Neural progenitor cell (in vitro differentiated cells): ENCODE measurements at places on chromosomes 6 and 20.

DNA sequence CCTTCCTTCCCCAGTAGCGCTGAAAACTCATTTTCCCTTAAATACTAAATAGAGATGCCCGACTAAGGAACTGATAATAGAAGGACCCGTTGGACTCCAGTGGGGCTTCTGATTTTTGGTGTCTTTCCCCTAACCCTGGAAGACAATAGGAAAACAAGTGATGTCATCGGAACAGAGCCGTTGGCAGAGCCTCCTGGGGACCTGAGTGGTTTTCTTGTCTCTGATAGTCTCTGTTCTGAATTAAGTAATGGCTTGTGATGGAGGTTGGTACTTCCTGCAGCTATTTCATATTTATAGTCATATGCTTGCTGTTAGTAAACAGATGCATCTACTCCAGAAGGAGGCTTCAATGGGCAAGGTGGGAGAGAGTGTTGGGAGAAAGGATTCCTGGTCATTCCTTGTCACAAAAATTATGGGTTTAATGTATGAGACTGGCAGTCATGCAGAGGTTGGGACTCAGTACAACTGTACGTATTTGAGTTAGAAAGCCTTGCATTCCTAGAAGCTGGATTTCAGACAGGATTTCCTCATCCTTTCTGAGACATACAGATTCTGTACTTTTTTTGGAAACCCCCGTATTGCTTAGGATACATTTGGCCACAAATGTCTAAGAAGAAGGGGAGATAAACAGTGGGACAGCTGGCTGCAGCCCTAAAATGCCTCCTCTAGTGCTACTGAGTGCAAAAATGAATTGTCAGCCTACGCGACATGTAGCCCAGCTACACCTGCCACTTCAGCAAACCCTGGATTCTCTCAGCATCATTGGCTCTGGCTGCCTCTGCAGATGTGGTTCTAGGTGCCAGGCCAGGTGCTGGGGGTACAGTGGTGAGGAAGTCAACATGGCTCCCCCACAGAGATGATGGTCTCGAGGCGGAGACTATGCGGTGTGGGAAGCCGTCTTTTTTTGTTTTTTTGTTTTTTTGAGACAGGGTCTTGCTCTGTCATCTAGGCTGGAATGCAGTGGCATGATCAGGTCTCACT lies 38.1 kb downstream of the CDS2 start:
- H3K4me1 ChIP-seq: peaks cover 25% of the 10 kb centered on the region
- no peaks in the 10 kb centered on the region for H3K27me3 ChIP-seq
- no peak overlapping the region for H3K4me3 ChIP-seq
- H3K27ac ChIP-seq: no peak overlapping the region
- no peaks in the 10 kb centered on the region for H3K36me3 ChIP-seq
- no peak for DNase-seq

DNA sequence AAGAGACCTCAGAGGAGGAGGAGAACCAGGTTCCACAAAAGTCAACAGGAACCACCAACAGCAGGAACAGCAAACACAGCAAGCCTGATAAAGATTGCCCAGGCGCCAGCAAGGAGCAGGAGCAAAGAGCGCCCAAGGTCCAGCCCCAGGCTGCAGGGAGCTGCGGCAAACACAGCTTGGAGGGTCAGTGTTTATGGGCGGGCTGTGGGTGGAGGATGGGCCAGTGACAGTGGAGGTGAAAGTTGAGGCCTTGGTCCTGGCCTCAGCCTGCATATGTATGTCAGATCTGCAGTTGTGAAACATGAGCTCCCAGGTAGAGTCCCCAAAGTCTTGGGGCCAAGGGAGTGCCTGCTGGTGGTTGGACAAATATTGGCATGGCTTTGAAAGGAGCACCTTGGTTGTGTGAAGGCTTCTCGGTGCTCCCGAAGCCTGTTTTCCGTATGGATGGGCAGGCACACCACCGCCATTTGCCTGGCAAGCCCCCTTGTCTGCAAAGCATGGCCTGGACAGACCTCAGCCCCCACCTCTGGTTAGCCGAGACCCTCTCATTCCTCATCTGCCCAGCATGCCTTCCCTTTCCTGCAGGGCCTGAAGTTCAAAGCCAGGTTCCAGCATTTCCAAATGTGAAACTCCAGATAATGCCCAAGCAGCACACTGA lies 2.0 kb upstream of the CAPN11 start:
- H3K4me3 ChIP-seq: no peak overlapping the region
- no peaks in the 10 kb centered on the region for H3K36me3 ChIP-seq
- no peak for DNase-seq
- H3K4me1 ChIP-seq: no peaks in the 10 kb centered on the region
- H3K27ac ChIP-seq: no peak overlapping the region

DNA sequence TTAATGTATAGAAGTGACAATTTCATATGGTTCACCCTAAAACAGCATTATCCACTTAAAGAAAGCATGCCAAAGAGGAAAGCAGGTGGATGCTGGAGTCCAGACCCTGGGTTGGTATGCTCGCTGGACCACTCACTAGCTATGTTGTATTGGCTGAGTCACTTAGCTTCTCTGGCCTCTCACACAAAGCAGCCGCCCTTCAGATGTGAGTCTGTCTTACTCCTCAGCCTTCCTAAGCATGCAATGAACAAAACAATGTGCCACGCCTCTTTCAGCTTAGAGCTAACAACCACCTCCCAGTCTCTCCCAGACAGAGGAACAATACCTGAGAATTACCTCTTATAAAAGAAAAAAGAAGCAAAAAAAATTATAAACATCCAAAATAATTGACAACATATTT lies 29.4 kb downstream of the SIM1 start:
- peaks cover 32% of the 10 kb centered on the region for H3K4me1 ChIP-seq
- no peaks in the 10 kb centered on the region for H3K36me3 ChIP-seq
- peak; percentile 82 for DNase-seq
- H3K4me3 ChIP-seq: no peak overlapping the region
- H3K27ac ChIP-seq: no peak overlapping the region
- no peaks in the 10 kb centered on the region for H3K27me3 ChIP-seq

DNA sequence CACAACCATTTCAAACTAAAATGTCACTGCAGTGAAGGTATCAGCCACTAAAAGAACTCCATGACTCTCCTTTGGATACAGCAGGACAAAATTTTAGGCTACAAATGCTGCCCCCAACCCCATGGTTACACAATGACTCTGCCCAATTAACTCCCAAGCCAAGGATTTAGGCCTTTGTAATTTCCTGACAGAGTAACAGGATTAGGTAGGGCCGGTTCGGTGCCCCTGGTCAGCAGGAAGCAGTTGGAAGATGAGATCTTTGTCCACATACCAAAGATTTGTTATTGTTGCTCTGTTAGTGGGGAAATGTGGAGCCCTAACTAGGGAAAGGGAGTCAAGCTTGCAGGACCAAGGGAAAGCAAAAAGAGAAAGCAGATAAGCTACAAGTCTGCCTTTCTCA lies 26.7 kb upstream of the RIPK1 start:
- no peaks in the 10 kb centered on the region for H3K36me3 ChIP-seq
- peak overlapping the region; percentile 30 for H3K4me3 ChIP-seq
- DNase-seq: peak; percentile 89
- peak overlapping the region; percentile 71 for H3K27ac ChIP-seq

DNA sequence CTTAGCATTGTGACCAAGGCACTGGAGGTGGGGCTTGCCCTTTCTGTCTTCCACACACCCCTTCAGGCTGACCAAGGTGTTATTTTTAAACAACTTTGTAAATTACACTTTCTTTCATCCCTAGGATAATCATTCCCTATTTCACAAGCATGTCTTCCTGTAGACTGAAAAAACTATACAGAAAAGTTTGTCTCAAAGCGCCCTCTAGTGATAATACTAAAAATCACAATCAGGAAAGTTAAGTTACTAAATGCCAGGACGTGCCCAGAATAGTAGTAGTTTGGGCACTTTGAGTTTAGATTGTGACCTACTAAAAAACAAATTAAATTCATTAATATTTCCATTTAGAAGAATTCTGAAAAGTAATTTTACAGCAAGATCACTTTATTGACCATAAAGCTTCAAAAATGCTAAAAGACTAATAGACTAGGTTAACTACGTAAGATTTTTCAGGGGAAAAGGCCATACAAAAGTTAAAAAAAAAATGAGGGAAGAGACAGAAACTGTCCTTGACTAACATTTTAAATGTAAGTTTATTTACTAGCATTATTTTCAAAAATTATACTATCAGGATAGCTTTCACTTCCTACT lies 123.3 kb upstream of the DUSP22 start:
- H3K4me1 ChIP-seq: no peaks in the 10 kb centered on the region
- no peaks in the 10 kb centered on the region for H3K36me3 ChIP-seq
- no peak overlapping the region for H3K27ac ChIP-seq
- no peak overlapping the region for H3K4me3 ChIP-seq
- H3K27me3 ChIP-seq: no peaks in the 10 kb centered on the region

DNA sequence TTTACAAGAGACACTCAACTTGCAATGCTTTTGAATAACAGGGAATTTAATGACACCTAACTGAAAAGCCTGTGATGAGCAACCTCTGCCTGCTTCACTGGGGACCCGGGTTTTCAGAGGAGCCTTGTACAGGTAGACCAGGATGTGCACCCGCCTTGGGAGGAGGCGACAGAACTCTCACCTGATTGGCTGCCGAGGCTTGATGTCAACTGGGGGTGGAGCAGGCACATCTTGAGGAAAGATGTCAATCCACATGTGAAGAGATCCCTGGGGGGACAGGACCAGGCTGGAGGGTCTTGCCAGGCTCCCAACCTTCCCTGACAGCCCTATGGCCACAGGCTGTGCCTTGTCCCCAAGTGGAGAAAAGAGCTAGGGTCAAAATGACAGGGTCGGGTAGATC lies 19.8 kb downstream of the ERGIC3 start:
- H3K4me3 ChIP-seq: no peak overlapping the region
- no peaks in the 10 kb centered on the region for H3K27me3 ChIP-seq
- DNase-seq: no peak
- no peaks in the 10 kb centered on the region for H3K4me1 ChIP-seq

DNA sequence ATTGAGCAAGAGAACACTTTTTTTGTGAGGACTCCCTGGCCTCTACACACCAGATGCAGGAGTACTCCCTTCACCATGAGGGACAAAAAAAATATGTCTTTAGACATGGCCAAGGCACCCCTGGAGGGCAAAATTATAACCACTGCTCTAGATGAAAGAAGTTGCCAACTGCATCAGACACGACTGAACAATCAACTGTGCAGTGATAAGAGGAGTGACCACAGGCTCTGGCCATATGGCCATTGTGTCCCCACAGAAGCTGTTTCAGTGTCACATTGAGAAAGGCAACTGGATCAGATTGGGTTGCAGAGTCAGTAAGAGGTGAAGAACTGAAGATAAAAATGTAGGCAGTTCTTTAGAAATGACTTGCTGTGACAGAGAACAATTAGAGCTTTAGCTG lies 85.7 kb downstream of the C6orf118 start:
- no peak overlapping the region for H3K4me3 ChIP-seq
- no peaks in the 10 kb centered on the region for H3K27me3 ChIP-seq
- H3K36me3 ChIP-seq: no peaks in the 10 kb centered on the region
- no peak overlapping the region for H3K27ac ChIP-seq
- no peak for DNase-seq
